ENCODE measurements at places on chromosomes 13 and 19.

GRCh38 chr19:16938211-16938610, 49.4 kb downstream of the F2RL3 start:
- DNase-seq, result no peak

DNA sequence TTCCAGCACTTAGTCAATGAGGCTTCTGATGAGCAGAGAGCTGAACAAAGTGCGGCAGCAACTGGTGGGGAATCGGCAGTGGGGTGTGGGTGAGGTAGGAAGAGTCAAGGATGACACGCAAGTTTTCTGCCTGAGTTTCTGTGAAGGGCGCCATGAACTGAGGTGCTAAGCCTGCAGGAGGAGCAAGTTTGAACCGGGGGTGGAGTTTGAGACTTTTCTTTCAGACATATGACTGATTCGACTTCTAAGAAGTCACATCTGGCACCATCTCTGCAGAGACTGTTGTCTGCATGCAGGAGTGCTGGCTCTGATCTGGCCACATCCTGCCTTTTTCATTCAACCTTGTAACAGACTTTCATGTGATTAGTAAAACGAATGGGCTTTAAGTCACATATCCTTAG, 14.8 kb upstream of the GPI start:
- DNase-seq, result peak; percentile 60

- no peak for DNase-seq
These were observed 24.9 kb upstream of the PIK3R2 start for GRCh38 chr19:18128044-18128443.

DNA sequence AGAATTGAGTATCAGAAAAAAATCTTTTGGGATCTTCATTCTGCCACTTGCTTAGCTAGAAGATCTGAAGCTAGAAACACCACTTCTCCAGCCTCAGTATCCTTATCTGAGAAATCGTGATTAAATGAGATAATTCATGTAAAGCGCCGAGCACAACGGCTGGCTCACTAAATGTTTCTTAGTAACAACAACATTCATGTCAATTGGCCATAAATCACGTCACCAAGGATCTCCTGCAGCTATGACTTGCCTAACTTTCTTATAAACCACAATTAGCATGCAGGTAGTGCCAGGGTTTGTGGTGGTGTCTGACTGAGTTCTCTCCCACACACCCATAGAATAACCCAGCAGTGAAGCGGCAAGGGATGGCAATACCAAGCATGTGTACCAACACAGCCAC, 501.3 kb downstream of the EFNB2 start:
- no peak for DNase-seq

DNA sequence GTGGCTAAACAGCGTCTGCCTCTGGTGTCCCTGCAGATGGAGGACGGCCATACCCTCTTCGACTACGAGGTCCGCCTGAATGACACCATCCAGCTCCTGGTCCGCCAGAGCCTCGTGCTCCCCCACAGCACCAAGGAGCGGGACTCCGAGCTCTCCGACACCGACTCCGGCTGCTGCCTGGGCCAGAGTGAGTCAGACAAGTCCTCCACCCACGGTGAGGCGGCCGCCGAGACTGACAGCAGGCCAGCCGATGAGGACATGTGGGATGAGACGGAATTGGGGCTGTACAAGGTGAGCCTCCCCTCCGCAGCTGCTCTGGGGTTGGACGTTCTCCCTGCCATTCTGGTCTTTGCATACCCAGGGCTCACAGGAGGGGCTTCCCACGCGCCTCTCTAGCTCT, 19.9 kb downstream of the UHRF1 start:
- DNase-seq, result no peak

DNA sequence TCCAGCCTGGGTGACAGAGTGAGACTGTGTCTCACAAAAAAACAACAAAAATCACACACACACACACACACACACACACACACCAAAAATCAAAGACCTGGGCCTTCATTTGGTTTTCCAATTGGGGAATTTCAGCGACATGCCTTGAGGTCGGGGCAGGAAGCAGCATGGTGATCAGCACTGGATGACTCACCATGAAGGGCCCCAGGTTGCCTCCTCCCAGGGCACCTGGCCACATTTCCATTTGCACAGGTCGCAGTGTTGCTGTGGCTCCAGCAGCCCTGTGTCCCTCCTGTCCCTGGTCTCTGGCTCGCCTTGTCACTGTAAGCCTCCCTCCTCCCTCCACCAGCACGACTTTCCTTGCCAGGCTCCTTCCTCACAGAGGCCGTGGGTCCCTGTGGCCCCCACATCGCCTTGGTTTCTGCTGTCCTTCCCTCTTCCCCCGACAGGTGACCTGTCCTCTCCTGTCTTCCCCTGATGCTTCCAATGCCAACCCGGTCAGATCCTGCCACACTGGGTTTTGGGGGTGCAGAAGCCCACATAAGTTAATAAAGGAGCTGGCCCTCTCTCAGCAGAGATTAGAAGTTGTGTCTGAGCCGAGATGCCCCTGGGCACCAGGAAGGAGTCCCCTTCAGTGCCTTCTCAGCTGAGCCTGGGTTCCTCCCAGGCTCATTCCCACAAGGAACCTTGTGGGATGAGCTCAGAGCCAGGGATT, 66.7 kb downstream of the GPR12 start:
- no peak for DNase-seq

DNA sequence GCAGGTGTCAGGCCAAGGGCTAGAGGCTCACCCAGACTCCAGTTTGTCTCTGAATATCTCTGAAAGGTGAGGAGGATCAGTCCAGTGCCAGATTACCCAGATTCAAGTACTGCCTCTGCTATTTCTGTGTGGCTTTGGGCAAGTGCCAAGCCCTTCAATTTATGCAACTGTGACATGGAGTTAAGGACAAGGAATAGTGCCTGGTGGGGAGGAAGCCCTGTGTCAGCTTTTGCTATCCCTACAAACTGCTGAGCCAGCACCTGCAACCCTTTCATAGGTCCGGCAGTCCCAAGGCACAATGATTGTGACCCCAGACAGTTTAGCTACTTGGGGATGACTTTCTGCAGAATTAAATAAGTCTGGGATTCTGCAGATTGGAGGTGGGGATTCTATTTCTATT, 123.0 kb downstream of the KL start:
- DNase-seq, result no peak

GRCh38 chr13:113411216-113412023, 41.9 kb downstream of the ADPRHL1 start:
- DNase-seq, result no peak

DNA sequence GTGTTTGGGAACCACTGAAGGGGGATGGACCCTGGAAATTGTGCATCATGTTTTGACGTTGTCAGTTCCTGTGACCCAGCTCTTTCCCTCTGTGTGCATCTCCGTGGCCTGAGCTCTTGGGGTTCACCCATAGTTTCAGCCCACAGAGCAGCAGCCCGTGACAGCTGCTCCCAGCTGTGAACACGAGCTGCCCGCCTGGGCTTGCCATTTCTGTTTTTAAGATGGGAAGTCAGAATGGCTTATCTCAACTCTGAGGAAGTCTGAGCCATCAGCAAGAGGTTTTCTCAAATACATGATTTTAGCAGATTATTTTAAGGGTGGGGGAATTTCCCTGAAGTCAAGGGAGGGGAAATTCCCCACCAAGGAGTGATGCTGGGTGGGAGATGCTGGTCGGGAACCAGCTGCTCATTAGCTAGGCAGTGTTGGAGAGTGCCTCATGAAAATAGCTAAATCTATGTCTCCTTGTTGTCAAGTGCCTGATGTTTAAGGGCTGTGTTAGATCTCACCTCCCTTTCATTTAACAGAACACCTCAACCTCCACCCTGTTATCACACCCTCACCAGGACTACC, 34.8 kb upstream of the C1QTNF9 start:
- DNase-seq, result peak; percentile 61

DNA sequence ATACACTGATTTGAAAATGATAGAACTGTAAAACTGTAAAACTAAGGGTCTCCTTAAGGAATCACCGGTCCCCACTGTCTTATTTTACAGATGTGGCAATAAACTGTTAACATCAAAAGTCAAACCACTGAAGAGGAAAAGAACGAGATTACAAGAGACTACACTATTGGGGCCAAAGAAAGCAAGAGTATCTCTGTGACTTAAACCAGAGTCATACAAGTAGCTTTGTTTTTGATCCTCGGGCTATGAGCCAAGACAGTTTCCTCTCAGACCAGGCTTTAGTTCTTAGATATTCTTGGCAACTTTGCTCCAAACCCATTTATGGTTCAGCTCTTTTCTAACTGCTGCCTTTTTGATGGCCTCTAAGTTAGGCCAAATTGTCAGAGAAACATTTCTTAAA, 113.8 kb downstream of the TBC1D4 start:
- DNase-seq, result no peak

DNA sequence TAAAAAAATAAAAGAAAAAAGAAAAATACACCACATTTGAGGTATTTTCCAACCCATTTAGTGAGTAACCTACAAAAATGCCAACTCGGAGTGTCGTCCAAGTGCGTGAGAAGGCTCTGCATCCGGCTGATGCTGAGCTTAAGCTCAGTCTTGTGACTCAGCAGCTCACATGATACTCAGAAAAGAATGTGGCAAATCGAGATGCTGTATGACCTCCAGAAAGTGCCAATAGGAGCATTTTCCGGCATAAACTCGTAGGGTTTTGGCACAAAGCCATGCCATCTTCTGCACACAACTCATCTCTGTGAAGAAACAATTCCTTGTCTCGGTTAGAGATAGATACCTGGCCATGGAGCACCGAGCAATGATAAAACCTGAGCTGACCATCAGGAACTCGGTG, 58.5 kb downstream of the TRPM4 start:
- no peak for DNase-seq

DNA sequence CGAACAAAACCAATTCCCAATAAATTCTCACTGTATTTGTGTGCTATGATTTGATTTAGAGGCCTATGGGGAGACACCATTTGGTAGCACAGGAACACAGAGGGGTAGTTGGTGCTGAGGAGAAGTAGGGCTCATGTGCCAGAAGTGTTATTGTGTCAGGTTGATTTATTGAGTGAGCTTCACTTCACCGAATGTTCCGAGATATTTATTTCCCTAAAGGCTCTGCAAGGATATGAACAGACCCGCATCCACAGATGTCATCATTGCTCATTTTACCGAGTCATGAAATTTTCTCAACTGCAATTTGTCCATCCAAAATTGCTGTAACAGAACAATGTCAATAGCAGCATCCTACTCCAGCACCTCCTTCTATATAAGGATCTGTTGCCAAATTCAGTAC, 69.5 kb downstream of the DACH1 start:
- DNase-seq, result no peak

DNA sequence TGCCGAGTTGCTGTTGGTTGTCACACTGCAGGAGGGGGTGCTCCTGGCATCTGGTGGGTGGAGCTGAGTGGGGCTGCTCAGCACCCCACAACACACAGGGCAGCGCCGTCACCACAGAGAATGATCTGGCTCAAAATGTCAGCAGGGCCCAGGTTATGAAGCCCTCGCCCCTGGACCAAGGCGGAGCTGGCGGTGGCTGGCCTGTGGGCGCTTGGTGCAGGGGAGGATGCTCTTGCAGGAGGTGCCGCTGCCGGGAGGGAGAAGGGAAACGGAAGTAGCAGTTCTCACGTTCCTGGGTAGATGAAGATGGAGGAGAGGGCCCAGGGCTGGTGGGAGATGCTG, 14.2 kb upstream of the LENG8 start:
- DNase-seq, result no peak

DNA sequence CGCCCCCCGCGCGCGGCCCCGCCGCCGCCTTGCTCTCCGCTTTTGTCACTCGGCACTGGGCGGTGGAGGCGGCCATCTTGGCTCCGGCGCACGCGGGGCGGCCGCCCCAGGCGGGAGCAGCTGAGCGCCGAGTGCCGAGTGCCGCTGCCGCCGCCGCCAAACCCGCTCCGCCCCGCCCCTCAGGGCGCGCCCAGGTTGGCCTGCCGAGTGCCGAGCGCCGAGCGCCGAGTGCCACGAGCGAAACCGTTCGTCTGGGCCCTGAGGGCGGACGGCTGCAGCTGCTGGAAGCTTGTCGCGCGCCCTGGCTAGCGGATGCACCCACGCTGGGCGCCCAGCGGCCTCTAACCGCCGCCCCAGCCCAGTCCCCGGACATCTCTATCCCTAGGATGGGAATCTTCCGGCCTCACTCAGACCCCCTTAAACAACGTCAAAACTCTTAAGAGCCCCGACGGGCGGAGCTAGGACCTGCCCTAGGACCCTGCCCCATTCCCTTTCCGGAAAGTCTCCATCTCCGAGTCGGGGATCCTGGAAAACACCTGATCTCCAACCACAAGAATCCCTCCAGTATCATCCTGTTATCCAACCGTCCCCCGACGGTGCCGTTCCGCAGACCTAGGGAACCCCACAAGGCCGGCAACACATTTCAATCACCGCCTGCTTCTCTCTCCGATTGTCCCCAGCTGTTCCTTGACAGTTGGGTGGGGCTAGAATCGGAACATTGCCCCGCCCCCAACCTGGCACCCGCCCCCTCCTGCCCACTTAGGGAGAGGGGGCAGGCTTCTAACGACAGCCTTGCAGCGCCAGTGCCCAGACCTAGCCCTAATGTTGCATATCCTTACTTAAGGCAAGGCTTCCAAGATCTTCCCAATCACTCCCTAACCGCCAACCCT, 14.1 kb upstream of the AKAP8L start:
- DNase-seq, result peak; percentile 90

- DNase-seq, result no peak
These were observed 261.8 kb downstream of the ABCC4 start for GRCh38 chr13:95039415-95039814.

DNA sequence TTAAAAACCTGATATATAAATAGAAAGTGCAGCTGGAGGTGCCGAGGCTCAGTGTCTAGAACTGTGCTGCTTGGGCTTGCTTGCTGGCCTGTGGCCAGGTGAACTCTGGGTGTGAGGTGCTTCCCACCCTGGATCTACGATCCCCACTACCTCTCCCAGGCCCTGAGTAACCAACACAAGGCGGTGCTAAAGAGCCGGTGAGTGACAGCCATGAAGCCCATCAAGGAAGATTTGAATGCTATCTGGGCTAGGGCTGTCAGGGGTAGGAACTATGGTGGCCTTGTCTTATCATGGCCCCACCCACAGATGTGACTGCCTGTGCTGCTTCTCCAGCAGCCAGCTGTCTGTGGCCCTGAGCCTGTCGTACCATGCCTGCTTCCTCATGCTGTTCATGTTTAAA, 25.6 kb upstream of the ZNF91 start:
- DNase-seq, result no peak

Data from activated CD4-positive, alpha-beta T cell treated with anti-CD3 and anti-CD28 coated beads, Interleukin-2, amount 50 U/mL, for 4 hours (primary cell).